ENCODE measurements at places on chromosomes 11 and 22.
A peak's percentile ranks its signal among the peaks of the same experiment; 100 is the strongest.

DNA sequence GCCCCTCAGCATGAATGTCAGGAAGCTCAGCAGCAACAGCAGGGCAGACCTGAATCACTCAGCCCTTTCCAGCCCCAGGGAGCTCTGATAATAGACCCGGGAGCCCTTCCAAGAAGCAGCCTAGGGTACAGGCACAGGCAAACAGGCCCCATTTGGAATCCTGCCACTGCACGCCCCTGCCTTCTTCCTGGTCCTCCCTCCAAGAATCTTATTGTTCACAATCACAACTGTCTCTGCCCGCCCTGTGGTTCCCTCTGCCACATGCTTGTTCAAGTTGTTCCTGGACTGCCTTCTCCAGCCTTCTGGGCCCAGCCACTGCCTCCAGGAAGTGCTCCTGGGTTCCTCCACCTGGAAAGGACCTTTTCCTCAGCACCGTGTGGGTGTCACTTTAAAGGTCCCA is 54.6 kb downstream of the LRRC32 start:
- peak; percentile 55 for DNase-seq

GRCh38 chr11:118530683-118531596 is at the start of gene TMEM25:
TMEM25 (plus strand) TSS chr11:118531192; CDS start chr11:118531802, 610 bp downstream.
- peak; percentile 85 for DNase-seq

- DNase-seq = no peak
Measured at GRCh38 chr11:41081756-41082285, 377.6 kb downstream of the LRRC4C start.

DNA sequence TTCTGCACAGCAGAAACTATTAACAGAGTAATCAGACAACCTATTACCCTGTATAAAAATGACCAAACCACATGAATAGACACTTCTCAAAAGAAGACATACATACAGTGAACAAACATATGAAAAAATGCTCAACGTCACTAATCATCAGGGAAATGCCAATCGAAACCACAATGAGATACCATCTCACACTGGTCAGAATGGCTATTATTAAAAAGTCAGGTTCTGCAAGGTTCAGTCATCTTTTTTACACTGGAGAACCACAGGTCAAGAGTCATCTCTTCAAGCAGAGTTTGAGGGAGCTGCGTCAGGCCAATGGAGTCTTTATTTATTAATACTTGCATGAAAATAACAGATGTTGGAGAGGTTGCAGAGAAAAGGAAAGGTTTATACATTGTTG is 40.4 kb downstream of the RCN1 start:
- DNase-seq = no peak

Measured in left forelimb (tissue), 1 donor.